ENCODE measurements at places on chromosomes 12 and 14.

DNA sequence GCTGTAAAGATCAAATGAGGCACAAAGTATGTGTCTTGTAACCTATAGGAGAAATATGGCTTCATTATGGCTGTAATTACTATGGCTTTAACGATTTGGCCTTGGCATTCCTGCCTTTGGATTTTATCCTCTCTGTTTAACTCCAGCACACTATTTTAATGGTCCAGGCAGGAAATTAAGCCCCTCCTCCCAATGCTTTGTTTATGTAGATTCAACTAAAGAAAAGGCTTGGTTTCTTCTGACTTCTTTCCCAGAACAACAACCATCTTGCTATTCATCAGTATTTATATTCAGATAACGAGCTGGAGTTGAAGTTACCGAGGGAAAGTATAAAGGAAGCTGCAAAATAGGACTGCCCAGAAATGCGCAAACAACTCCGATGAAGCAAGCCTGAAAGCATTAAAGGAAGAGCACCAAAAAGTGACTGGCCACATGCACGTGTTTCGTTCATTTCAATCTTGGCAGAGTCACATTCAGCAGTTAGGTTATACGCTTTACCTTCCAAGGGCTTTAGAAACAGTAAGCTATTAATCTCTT is 104.6 kb downstream of the NELL2 start:
- no peak overlapping the region for H3K27ac ChIP-seq
- DNase-seq: no peak
- no peaks in the 10 kb centered on the region for H3K27me3 ChIP-seq
- no peaks in the 10 kb centered on the region for H3K36me3 ChIP-seq

DNA sequence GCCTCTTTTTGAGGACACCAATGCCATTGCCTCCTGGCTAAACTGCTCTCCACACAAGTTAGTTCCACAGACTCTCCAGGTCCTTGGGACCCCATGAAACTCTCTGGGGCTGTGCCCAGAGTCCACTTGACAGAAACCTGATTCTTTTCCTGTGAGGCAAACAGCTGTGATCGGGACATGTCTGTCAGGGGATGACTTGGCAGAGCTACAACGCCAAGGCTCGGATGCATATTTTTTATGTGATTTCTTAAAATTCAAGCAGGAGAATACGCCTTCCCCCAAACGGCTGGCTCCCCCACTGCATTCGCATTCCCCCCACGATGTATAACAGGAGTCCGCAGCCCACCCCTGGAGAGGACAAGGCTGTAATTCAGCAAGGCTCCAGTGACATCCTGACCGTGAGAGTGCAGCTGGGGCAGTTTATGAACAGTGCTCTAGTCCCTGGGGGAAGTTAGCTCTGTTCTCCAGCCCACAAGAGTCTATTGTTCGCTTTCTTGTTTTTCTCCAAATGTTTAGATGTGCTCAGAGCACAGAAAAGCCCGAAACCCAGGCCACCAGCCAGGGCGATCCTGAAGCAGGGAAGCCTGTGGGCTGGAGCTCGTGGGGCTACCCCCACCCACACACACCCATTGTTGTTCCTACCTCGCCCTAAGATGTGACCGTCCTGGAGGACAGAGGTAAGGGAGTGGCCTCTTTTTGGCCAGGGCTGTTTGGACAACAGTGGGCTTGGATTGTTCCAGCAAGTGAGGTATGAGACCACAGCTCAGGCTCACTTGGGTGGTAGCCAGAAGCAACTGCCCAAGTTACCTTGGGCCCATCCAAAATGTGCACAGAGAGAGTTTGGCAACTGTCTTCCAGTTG is 159.5 kb downstream of the ZFP36L1 start:
- no peak for DNase-seq
- peaks cover 10% of the 10 kb centered on the region for H3K27me3 ChIP-seq
- H3K36me3 ChIP-seq: no peaks in the 10 kb centered on the region
- H3K4me3 ChIP-seq: no peak overlapping the region
- H3K4me1 ChIP-seq: peaks cover 7% of the 10 kb centered on the region

DNA sequence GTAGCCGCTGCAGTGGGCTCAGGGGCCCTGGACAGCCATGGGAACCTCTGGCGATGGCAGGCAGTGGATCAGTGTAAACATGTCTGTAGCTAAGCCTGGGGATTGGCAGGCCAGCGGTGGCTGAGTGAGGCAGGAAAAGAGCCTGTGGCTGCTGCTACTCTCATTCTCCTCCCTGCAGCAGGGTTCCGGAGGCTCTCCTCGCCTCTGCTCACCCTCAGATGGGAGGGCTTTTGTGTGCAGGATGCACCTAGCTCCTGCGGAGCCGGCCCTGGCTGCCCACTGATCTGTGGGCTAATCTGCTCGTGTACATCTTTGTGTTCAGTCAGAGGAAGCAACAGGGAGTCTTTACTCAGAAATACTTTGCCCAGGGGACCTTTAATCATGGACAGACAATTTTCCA is 59.5 kb downstream of the GALNT8 start:
- H3K4me3 ChIP-seq: no peak overlapping the region
- H3K27ac ChIP-seq: no peak overlapping the region
- peaks cover 29% of the 10 kb centered on the region for H3K27me3 ChIP-seq
- no peak for DNase-seq
- no peaks in the 10 kb centered on the region for H3K4me1 ChIP-seq
- no peaks in the 10 kb centered on the region for H3K36me3 ChIP-seq

DNA sequence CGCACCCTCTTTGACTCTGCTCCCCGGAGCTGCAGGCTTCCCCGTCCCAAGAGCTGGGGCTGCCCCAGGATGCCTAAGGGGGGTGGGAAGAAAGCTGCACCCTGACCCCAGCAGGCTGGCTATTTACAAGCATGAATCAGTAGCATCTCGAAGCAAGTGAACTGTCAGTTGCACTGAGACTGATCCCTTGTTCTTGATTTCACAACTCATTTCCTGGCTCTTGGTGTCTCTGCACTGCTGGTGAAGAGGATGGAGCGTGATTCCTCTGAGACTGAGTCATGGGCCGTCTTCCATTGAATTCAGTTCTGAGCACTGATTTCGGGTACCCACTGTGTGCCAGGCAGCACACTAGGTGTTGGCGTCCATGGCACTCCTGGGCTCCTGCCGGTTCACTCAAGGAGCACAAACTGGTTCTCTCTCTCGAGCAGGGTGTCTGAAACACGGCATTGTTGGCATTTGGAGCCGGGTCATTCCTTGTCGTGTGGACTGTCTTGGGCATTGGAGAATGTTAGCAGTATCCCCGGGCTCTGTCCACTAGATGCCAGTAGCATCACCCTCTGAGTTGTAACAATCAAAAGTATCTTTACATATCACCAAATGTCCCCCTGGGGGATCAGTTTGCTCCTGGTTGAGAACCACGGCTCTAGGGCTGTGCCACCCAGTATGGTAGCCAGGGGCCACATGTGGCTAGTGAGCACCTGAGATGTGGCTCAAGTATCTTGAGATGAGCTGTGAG is 86.9 kb downstream of the RIN3 start:
- no peak overlapping the region for H3K4me3 ChIP-seq
- H3K4me1 ChIP-seq: peaks cover 12% of the 10 kb centered on the region
- H3K27ac ChIP-seq: no peak overlapping the region

DNA sequence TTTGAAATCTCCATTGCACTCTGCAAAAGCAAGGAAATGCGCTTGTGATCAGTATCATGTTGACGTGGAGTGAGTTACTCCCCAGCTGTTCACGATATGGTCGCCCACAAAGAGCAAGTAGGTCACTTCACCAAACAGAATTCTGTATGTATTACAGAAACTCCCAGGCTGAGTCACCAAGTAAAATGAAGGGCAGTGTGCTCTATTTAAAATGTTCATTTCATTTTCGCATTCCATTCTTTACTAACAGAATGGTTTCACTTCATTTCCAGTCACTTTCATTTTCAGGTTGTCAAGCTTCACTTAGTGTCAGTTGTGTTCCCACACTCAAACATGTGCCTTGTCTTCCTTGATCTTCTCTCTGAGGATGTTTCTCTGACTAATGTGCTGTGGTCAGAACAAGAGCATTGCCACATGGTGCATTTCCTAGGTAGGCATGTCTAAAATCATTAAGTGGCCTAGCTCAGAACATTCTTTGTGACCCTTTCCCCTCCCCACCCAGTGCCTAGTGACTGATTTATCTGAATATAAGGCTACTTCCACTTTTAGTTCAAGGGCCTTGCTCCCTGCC is 391.2 kb downstream of the RAD51B start:
- H3K4me1 ChIP-seq: peaks cover 45% of the 10 kb centered on the region
- peaks cover 2% of the 10 kb centered on the region for H3K36me3 ChIP-seq
- H3K27ac ChIP-seq: peak overlapping the region; percentile 87
- H3K27me3 ChIP-seq: no peaks in the 10 kb centered on the region

GRCh38 chr12:1496162-1496900 is 98.0 kb downstream of the FBXL14 start:
- H3K27ac ChIP-seq: no peak overlapping the region
- H3K4me1 ChIP-seq: no peaks in the 10 kb centered on the region
- no peak overlapping the region for H3K4me3 ChIP-seq

GRCh38 chr12:118175823-118176447 is 40.0 kb downstream of the PEBP1 start:
- peaks cover 48% of the 10 kb centered on the region for H3K36me3 ChIP-seq
- no peak overlapping the region for H3K4me3 ChIP-seq
- no peak for DNase-seq
- no peaks in the 10 kb centered on the region for H3K4me1 ChIP-seq
- no peak overlapping the region for H3K27ac ChIP-seq

- no peak overlapping the region for H3K27ac ChIP-seq
- no peak for DNase-seq
- no peaks in the 10 kb centered on the region for H3K27me3 ChIP-seq
- H3K4me1 ChIP-seq: no peaks in the 10 kb centered on the region
Observed at GRCh38 chr14:30935445-30935844, 61.1 kb downstream of the COCH start.

DNA sequence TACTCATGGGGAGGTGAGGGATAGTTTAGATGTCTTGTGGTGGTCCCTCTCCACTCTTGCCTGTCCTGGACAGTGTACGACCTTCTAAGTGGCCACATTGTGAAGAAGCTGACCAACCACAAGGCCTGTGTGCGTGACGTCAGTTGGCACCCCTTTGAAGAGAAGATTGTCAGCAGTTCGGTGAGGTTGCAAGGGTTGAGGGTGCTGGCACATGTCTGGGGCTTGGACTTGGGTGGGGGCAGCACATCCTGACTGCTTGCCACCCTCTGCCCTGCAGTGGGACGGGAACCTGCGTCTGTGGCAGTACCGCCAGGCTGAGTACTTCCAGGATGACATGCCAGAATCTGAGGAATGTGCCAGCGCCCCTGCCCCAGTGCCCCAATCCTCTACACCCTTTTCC is 7.6 kb upstream of the FITM1 start:
- no peak overlapping the region for H3K4me3 ChIP-seq
- DNase-seq: no peak
- peaks cover 52% of the 10 kb centered on the region for H3K36me3 ChIP-seq
- H3K27ac ChIP-seq: no peak overlapping the region

DNA sequence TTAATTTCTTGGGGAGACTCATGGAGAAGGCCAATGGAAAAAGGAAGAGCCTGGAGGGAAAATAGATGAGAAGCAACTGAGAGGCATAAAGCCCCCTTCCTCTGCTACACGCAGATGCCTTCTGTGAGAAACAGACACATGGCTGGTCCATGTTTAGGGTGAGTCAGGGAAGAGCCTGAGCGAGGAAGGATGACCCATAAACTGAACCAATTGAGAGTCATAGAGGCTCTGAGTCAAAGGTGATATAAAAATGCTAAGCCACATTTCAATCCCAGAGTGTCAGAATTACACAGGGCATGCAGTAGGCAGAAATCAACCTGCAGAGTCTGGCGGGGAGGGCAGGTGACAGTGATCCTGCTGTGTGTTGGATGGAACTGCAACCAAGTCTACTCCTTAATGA is 30.1 kb upstream of the NEDD1 start:
- DNase-seq: peak; percentile 25
- no peak overlapping the region for H3K27ac ChIP-seq
- H3K27me3 ChIP-seq: peaks cover 19% of the 10 kb centered on the region
- H3K36me3 ChIP-seq: no peaks in the 10 kb centered on the region

GRCh38 chr14:75875958-75876357 is 105.8 kb downstream of the TGFB3 start:
- no peaks in the 10 kb centered on the region for H3K36me3 ChIP-seq
- no peak for DNase-seq
- no peaks in the 10 kb centered on the region for H3K27me3 ChIP-seq
- H3K27ac ChIP-seq: no peak overlapping the region
- peaks cover 22% of the 10 kb centered on the region for H3K4me1 ChIP-seq

DNA sequence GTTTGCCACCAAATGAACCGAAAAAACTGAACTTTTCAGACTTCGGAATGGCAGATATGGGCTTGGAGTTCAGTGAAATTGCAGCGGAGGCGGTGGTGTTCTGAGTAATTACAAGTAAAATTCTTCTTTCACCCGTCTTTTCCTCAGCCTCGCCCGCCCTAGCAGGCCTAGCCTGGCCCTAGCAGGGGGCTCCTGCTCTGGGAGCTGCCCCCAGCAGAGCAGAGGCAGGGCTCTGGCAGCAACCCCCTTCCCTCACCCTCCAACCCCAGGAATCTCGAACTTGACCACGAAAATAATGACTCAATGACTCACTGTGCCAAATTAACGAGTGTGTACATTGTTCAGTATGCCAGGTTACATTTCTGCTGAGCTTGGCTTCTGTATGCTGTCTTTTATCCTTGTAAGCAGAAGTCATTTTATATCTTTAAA is 1.1 kb downstream of the PAPLN start:
- peaks cover 18% of the 10 kb centered on the region for H3K4me1 ChIP-seq
- H3K27me3 ChIP-seq: peaks cover 78% of the 10 kb centered on the region
- peak overlapping the region; percentile 43 for H3K4me3 ChIP-seq

DNA sequence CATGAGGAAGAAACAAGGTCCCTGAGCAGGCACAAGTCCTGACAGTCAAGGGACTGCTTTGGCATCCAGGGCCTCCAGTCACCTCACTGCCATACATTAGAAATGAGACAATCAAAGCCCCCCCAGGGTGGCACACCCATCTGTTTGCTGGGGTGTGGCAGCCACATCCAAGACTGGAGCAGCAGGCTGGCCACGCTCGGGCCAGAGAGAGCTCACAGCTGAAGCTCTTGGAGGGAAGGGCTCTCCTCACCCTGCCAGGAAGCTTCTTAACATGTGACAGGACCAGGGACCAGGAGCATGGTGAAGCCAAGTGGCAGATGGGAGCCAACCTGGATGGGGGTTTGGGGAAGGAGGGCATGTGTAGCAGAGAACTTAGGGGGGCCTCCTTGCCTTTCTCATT is 10.0 kb downstream of the CACNB3 start:
- no peaks in the 10 kb centered on the region for H3K4me1 ChIP-seq
- no peaks in the 10 kb centered on the region for H3K27me3 ChIP-seq
- no peak overlapping the region for H3K4me3 ChIP-seq
- peaks cover 40% of the 10 kb centered on the region for H3K36me3 ChIP-seq

GRCh38 chr12:95608252-95609033 is 57.2 kb upstream of the USP44 start:
- H3K27ac ChIP-seq: no peak overlapping the region
- H3K4me3 ChIP-seq: no peak overlapping the region
- H3K36me3 ChIP-seq: no peaks in the 10 kb centered on the region
- H3K4me1 ChIP-seq: no peaks in the 10 kb centered on the region
- no peak for DNase-seq

- H3K27ac ChIP-seq: no peak overlapping the region
- H3K27me3 ChIP-seq: no peaks in the 10 kb centered on the region
Observed at GRCh38 chr12:19654650-19655376, 215.5 kb downstream of the AEBP2 start.
